ENCODE measurements at places on chromosomes 2 and 18.

- peak; percentile 93 for DNase-seq
Measured at GRCh38 chr2:84946204-84947009, 24.6 kb upstream of the KCMF1 start.

- DNase-seq, result peak; percentile 0
Measured at GRCh38 chr2:143110758-143111428, 18.3 kb upstream of the ARHGAP15 start.

DNA sequence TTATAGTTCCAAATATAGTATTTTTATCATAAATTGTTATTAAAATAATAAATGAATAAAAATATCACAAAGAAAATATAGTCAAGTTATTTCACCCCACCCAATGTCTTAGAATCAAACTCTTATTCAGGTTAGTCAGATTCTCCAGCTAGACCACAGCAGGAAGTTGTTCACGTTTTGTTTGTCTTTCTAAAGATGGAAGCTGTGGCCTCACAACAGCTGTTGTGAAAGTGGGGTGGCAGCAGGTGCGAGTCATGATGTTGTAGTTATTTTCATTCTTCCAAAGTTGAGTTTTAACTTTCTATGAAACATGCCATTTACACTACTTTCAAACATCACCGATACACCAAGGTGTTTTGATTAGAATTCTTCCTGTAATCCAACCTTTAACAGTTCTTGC lies 272.9 kb downstream of the SLC8A1 start:
- no peak for DNase-seq

DNA sequence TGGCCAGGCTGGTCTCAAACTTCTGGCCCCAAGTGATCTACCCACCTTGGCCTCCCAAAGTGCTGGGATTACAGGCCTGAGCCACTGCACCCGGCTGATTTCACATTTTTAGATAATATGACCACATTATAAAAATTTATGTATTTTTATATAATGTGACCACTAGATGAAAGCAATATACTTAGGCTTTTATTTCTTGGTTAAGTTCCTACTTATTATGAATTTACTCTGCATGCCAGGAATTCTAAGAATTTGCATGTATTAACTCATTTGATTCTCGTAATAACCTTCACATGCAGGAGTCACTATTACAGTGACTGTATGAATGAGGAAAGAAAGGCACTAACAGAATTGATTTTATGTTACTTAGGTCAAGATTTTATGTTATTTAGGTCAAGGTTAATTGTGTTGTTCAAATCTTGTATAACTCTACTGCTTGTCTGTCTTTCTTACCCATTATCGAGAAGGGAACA lies 25.6 kb upstream of the CASP8 start:
- no peak for DNase-seq

DNA sequence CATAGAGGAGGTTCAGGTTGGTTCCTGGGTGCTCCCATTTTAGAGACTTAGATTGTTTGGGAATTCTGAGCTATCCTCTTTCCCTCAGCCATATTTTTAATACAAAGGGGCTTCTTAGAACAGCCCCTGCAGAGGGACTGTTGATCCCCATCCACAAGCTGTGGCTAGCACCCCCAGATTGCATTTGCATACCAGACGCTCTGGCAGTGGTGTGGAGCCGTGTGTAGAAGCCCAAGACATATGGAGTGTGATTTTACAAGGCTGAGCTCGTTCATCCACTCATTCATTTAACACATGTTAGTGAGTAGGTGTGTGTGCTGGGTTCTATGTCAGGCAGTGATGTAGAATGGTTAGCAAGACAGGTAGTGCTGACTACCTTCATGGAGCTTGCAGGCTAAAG lies 166.7 kb upstream of the BOD1L2 start:
- no peak for DNase-seq

- no peak for DNase-seq
Measured at GRCh38 chr2:47456851-47457250, 53.9 kb downstream of the MSH2 start.

DNA sequence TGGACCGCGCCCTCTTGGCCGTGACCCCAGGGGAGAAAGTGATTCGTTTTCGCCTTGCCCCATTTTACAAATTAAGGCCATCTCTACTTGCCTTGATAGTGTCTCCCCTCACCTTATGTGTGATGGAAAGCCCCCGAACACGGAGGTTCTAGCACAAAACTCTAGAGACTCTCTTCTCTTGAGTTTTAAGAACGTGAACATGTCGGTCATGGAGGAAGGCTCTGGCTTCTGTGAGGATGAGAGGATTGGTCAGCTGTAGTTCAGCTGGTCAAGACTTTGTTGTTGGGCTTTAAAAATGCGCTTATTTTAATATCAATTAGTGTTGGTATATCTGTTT lies 828 bp downstream of the DYNC1I2 start:
- no peak for DNase-seq

DNA sequence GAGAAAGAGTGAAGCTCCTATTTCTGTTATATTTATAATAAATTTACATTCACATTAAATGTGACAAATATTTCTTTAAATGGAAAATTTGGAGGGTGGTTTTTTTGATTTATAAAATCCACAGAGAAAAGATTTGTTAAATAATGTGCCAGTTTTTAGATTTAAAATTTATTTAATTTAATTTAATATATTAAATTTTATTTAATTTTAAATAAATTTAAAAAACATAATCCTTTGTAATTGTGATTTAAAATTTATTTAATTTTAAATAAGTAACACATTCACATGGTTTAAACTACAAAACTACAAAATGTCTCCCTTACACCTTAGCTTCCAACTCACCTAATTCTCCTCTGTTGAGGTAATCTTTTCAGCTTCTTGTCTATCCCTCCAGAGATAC lies 123.3 kb downstream of the UBE2E3 start:
- DNase-seq, result no peak

DNA sequence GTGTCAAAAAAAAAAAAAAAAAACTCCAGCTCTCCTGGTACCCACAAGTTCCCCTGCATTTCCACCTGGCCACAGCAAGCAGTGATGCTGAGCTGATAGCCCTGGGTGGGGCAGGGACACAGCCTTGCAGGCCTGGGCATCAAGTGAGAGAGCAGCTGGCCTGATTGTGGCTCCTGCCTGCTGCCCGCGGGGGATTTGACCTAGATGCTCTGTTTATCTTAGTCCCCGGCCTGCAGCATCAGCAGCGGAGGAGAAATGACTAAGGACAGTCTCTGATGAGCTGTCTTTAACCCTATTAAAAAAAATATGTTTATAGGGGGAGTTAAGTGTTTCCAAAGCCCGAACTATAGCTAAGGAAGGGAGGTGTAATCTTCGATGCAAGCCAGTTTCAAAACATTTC lies 102.6 kb downstream of the MTCL1 start:
- no peak for DNase-seq

GRCh38 chr2:110770959-110771431 lies 38.6 kb downstream of the ACOXL start:
- no peak for DNase-seq

- no peak for DNase-seq
Measured at GRCh38 chr2:100870652-100871531, 51.0 kb downstream of the NPAS2 start.

- DNase-seq, result peak; percentile 33
Measured at GRCh38 chr18:53984021-53984420, 240.4 kb downstream of the MBD2 start.

DNA sequence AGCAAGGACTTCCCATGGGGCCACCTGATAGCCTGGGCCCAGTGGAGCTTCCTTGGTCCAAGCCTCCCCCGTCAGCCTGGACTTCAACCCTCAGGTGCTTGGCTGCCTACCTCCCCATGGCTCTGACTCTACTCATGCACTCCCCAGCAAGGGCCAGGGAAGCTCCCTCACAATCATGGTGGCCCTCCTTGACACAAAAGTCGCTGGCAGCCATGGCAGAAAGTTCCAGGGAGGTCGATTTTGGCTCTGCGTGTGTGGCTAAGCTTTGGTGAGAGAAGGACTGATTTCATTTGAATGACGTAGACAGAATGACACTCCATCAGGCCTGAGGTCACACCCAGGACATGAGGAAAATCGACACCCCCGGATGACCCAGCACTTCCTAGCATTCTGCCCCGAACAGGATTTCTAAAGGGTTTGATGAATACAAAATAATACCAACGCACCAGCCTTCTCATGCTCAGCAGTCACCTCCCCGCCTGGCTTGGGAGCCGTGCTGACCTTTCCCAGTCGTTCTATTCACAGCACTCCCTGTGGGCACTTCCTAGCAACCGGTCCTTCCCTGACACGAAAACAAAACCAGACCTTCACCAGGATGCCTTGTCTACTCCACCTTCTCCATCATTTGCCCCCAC lies 52.7 kb downstream of the LBH start:
- DNase-seq, result no peak

- no peak for DNase-seq
Measured at GRCh38 chr18:28757466-28758008, 580.6 kb upstream of the CDH2 start.

- peak; percentile 32 for DNase-seq
Measured at GRCh38 chr2:186848873-186849578, at the start of gene ZSWIM2. TSS of gene ZSWIM2 (minus strand) at chr2:186849170. CDS start at chr2:186849130, 40 bp downstream.

DNA sequence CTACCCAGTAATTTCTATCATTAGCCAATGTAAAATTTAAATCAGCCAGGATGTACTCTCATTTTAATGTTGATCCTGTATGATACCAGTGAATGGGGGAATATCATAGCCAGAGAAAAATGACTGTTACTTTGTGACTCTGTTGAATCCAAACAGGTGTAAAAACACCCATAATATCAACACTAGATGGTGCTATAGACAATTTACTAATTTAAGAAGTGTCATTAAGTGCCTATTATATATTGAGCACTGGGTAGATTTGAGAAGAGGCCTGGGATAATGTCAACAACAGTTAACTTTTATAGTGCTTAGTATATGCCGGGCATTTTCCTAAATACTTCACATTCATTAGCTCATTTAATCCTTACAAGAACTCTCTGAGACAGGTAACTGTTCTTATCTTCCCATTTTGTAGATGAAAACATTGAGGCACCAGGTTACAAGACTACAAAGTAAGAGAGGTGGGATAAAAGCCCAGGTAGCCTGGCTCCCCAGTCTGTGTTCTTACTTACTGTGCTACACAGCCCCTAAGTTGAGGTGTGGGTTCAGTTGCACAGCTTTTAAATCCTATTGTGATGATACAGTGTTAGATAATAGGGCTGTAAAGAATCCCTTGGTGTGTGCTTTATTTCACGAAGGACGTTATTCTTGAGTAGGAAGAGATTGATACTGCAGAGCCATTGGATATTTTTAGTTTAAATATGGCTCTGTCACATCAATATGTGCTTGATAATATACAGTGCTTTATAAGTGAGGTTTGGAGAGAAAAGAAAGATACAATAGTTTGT lies 325.5 kb downstream of the AGPS start:
- no peak for DNase-seq

GRCh38 chr18:62850619-62851306 lies 135.4 kb downstream of the PHLPP1 start:
- DNase-seq, result no peak

DNA sequence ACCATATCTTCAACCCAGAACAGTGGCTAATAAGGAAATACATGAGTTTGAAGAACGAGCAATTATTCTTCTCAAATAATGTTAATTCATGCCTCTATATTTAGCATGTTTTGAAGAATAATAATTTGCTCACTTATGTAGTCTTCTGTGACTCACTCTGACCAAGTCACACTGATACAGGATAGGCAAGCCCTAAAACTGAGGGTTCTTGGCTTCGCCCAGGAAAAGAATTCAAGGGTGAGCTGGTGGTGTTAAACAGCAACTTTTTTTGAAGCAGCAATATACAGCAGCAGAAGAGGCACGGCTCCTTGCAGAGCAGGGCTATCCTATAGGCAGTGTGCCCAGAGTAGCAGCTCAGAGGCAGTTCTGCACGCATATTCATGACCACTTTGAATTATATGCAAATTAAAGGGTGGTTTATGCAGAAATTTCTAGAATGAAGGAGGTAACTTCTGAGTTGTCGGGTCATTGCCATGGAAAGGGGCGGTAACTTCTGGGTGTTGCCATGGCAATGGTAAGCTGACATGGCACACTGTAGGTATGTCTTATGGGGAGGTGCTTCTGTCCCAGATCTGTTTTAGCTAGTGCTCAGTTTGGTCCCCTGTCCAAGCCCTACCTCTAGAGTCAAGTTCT lies 200.6 kb downstream of the RND3 start:
- no peak for DNase-seq

DNA sequence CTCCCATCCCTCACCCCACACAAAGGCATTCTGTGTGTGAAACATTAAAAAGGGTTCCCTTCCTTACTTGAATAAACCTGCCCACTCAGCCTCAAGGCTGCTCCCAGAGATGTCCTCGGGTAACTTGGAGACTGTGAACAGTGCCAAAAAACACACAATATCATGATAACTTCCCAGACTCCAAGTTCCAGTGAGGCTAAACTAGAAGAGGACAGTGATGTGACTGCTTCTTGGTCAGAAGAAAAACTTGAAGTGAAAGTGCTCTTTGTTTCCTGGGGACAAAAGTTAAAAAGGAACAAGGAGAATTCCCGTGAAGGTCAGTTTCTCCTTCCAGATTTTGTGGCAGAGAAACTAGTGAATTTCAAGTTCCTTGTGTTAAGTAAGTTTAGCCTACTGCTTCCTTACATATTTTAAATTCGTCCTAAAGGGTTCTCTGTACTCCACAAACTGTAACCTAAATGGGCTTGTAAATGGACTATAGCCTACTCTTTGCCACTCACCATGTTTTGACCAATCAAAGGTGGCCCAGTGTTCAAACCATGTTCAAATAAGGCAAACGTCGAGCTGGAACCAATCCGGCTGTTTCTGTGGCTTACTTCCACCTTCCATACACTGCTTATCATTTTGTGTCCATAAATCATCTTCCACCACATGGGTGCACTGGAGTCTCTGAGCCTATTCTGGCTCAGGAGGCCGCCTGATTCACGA lies 20.4 kb downstream of the TPRKB start:
- no peak for DNase-seq

GRCh38 chr18:53503914-53504441 lies 720.5 kb downstream of the MBD2 start:
- no peak for DNase-seq

GRCh38 chr2:181474222-181474881 lies 17.2 kb downstream of the ITGA4 start:
- DNase-seq, result no peak

DNA sequence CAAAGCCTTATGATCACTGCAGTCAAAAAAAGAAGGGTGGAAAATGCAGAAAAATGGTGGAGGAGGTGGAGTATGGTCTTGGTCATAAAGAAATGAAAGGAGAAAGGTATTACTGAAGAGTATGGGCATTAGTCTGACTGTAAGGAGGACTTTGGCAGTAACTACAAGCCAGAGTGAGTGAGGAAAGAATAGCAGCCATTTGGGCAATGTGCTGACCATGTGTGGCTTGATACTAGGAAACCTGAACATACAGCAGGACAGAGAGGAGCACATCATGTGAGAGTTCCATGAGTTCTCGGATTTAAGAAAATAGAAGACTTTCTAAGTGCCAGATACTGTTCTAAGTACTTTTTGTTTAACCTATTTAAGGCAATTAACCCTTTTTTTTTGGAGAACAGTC lies 8.5 kb downstream of the DTNA start:
- no peak for DNase-seq
